ENCODE measurements at places on chromosomes 12 and 14.

DNA sequence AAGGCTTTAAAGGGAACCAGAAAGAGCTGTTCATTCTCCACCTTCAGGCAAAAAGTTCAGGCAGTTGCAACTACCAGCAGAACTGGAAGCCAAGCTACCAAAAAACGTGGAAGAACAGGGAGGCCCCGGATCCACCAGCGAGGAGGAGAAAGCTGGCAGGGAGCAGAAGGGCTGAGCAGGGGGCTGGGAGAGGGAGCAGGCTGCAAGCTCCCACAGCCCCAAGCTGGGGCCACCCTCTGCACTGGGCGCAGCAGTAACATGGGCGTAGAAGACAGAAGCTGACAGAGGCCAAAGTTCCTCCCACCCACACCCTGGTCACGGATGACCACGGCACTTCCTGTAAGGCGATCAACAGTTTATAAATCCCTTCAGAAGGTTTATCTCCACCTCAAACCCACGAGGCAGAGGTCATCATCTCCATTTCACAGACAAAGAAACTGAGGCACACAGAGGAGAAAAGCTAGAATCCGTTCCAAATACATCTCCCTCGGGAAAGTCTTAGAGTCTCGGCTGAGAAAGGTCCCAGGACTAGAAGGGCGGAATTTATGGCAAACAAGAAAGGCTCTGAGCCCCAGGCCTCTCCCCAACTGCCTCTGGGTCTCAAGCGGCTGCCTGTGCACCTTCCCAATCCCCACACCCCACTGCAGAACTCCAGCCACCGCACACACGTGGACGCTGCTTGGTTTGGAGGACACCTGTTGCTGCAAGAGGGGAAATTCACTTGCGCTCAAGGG lies 1.8 kb downstream of the CCDC85C start:
- DNase-seq: no peak

DNA sequence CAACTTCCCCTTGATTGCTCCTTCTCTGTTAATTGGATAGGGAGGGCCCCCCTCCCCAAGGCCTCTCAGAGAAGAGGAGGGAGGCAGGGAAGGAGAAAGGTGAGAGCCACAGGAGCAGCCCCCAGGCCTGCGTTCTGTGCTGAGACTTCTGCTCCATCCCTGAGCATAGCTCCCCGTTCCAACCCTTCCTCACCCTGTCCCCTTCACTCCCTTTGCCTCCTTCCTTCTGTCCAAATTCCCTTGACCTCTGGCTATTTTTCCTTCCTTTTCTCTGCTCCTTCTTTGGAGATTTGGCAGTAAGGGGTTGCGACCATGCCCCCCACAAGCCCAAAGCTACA lies 788 bp upstream of the ASIC1 start:
- DNase-seq: no peak

DNA sequence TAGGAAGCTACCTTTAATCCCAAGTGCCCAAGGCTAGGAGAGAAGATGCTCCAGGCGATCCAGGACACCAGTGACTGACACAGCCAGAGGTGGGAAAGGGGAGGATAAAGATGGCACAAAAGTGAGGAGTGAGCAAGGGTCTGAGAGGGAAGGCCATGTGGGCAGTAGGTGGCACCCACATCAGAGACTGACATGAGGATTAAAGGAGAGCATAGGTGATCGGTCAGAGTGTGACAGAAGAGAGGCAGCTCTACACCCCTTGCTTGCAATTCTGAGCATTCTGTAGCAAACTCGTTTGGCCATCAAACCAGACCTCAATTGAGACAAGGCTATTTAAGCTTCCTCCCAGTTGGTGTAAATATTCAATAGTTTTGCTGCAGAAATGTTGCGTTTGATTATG lies 724 bp upstream of the CD27 start:
- DNase-seq: no peak

DNA sequence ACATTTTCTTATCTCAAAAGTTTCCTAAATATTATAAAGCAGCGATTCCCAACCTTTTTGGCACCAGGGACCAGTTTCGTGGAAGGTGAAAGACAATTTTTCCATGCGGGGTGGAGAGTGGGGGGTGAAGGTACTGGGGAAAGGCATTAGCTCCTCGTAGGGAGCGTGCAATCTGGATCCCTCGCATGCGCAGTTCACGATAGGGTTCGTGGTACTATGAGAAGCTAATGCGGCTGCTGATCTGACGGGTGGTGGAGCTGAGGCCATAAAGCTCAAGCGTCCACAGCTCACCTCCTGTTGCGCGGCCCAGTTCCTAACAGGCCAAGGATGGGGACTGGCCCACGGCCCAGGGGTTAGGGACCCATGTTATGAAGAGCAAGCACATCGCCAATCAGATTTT lies 29.9 kb downstream of the NEUROD4 start:
- DNase-seq: no peak

- no peak for DNase-seq
Observed at GRCh38 chr14:72790887-72791566, 102.9 kb downstream of the DPF3 start.

- no peak for DNase-seq
Observed at GRCh38 chr12:110039085-110039807, 9.1 kb downstream of the C12orf76 start.

- DNase-seq: no peak
Observed at GRCh38 chr12:117360551-117361346, 677 bp downstream of the NOS1 start.

DNA sequence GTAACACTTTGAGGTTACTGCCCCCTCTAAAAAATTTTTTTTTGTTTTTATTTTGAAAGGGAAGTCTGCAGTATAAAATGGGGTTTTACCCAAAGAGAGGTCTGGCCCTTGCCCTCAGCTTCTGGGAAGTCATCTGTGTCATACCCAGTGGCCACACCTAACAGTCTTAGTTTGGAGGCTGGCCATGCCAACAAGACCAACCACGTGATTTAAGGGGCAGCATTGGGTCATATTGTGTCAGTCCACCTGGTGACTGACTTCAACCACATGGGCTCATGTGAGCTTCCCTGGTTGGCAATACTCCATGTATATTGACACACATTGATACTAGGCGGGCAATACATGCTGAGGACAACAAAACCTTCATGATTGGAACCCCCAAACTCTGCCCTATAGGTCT lies 173.9 kb downstream of the GXYLT1 start:
- no peak for DNase-seq

- no peak for DNase-seq
Observed at GRCh38 chr12:111271674-111272418, 97.0 kb downstream of the PHETA1 start.

DNA sequence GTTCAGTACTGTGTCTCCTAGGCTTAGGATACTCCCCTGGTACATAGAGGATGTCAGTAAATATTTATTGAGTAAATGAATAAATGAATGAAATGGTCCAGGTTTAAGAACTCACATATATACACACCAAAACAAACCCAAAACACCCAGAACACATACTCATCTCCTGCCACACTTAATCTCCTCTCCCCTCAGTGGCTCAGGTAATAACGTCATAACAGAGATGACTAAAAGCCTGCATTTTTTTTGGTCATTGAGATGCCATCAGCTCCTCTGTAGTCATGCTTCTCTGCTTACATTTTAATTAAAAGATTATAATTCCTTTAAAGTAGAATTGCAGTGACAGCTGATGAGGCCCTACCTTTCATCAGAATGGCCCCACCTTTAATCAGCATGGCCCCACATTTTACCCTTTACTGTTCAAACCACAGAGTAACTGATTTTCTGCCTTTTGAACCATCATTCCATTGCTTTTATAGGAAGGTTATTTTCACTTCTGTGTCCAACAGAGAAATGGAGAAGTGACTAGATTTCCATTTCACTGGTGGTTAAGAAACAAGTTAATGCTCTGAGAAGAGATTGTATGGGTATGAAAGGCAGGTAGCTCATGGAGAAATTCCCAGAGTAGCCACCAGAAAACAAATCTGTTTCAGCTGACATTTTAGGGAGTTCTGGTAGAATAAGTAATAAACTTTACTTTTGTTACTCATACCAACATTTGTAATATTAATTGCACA lies 193.4 kb upstream of the ATP2B1 start:
- no peak for DNase-seq

GRCh38 chr14:93200553-93200952 lies 6.3 kb downstream of the GON7 start:
- no peak for DNase-seq

GRCh38 chr14:21505012-21505553 lies 6.1 kb downstream of the METTL3 start:
- no peak for DNase-seq

DNA sequence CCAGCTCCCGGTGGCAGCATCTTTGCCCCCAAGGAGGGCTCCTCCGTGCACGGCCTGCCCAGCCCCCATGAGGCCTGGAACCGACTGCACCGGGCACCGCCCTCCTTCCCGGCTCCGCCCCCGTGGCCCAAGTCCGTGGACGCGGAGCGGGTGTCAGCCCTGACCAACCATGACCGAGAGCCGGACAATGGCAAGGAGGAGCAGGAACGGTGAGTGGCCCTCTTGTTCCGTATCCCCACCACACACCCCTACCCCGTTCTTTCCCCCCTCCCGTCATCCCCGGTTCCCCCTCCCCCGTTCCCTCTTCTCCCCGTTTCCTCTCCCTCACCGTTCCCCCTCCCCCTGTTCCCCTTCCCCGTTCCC lies 28.3 kb downstream of the LRCOL1 start:
- DNase-seq: no peak

DNA sequence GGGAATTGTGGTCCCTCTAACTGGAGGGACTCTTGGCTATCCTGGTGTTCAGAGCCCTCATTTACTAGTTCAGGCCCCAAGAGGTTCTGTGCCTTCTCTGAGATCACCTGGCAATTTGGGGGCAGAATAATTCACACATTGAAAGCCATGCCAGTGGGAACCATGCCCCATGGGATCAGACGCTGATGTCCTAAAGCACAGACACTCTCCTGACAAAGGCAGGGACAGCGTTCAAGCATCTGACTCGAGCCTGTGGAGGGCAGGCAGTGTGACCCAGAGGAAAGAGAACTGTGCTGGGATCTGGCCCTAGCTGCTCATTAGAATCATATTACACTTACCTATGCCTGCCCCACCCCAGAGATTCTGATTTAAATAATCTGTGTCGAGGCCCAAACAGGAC lies 2.4 kb upstream of the ASB2 start:
- no peak for DNase-seq

GRCh38 chr14:106518054-106518943 lies 991.9 kb downstream of the TMEM121 start:
- peak; percentile 63 for DNase-seq

DNA sequence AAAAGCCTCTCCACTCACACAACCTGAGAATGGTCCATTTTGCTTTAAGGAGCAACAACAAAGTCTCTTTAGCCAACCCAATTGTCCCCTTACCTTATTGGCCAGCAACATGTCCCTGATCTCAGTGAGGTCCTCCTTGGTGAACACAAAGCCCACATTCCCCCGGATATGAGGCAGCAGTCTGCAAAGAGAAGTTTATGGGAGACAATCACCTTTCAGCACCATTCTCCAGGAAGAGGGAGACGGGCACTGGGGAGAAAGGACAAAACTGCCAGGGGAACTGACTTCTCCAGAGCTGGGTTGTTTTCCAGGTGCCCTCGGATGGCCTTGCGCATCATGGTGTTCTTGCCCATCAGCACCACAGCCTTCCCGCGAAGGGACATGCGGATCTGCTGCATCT lies 1.9 kb downstream of the RPLP0 start:
- no peak for DNase-seq

DNA sequence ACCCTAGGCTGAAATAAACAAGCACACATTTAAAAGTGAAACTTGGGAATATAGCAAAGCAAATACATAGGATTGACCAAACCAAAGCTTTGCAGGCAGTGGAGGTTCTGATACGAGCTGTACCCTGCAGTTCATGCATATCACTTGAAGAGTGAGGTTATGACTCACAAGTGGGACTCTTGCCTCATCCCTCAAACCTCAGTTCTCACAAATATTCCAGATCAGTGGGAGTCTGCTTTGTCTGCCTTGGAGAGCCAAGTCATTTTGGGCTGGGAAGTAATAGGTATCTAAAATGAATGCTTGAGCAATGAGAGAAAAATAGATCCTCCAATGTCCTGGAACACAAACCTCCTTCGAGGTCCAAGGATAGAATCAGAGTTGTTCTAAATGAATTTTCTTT lies 116.4 kb downstream of the LRIG3 start:
- DNase-seq: no peak

- DNase-seq: no peak
Observed at GRCh38 chr14:83425706-83426105, 1892.1 kb upstream of the SEL1L start.

DNA sequence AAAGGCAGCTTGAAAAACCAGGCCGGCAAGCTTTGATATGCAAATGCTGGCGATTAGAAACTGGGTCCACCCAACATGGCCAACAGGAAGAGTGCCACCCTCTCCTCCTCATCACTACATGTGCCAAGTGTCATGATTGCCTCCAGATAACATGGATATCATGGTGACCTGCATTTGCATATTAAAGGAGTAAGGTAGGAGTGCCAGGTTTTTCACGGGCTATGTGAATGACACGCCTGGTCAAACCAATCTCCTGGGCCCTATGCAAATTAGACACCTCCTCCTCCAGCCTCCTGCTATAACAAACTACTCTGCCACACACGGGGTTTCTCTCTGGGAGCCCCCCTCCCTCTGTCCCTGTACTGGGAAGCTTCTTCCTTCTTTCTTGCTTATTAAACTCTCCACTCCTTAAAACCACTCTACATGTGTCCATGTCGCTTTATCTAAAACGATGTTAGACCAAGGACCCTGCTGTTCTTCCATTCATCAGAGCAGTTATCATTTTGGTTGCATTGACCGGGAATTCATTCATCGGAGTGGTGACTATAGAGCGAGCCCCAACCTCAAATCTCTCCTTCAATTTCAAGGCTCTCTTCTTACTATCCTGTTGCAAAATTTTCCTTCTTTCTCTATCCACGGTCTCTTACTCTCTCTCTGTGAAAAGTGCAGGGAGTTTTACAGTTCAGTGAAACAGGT lies 27.5 kb downstream of the APOBEC1 start:
- DNase-seq: no peak

GRCh38 chr12:89217472-89217871 lies 134.8 kb downstream of the DUSP6 start:
- DNase-seq: no peak

GRCh38 chr12:122227341-122227740 lies 1.5 kb upstream of the DIABLO start:
- DNase-seq: peak; percentile 33

DNA sequence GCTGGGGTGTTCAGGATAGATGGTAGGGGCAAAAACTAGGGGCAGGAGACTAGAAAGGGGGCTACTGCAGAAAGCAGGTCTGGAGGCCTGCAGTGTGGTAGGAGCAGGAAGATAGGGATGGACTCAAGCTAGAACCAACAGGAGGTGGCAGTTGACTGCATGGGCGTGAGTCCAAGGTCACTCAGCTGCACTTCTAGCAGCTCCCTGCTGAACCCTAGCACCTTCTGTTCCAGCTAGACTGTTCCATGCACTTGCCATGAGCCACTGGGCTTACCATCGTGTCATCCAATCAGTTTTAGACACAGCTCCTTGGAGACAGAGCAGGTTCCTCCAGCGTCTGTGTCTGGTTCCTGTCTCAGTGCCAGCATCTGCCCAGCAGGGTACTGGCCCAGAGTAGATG lies 11.3 kb upstream of the KRT8 start:
- no peak for DNase-seq

Measured in stimulated activated CD8-positive, alpha-beta memory T cell treated with anti-CD3 and anti-CD28 coated beads, Interleukin-4, amount 100 ng/mL, for 4 hours (primary cell).